Posterior vena cava (tissue), 2 donors: ENCODE measurements at places on chromosomes 3 and 15.

DNA sequence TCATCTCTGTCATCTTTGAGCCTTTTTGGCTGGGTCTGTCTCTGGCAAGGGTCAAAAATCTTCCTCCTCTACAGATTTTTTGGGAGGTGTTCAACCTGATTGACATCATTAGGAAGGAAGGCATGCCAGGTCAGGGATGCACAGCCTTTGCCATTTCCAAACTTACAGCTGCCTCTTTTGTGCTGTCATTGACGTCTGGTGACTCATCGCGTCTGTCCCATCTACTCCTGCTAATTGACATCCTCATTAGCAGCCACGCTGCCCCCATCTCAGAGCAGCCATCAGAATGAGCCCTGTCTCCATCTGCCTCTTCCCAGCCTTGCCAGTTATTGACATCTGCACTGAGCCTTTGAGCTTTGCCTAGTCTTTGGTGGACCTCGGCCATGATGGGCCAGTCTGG lies 53.0 kb downstream of the PDIA5 start:
- no peak for DNase-seq

GRCh38 chr3:64440498-64440897 lies 215.2 kb upstream of the PRICKLE2 start:
- no peak for DNase-seq

DNA sequence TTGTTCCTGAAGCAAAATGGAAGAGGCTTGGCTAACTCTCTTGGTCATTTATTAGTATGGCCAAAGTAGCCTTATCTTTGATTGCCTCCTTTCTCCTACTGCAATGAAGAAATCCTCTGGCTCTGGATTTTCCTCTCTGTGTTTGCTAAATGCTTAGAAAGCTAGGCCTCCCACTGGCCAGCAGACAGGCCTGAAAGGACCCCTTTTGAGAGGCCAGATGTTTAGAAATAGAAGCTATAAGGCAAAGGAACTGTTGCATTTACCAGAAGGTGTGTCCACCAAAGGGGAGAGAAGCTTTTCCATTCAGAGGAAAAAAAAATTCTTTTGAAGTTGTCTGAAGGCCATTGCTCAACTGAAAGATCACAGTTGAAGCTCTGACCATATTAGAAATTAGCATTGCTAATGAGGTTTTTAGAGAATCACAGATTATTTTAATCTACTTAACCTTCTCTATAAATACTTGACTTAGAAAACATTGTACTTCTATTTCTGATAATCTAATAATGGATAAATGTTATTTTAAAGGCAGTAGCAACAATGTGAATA lies 160.8 kb downstream of the SYNPR start:
- DNase-seq, result no peak

- no peak for DNase-seq
Observed at GRCh38 chr3:130316169-130316568, 29.3 kb upstream of the COL6A5 start.

GRCh38 chr3:116118475-116119169 lies 326.7 kb downstream of the LSAMP start:
- no peak for DNase-seq

- DNase-seq, result no peak
Observed at GRCh38 chr3:16222547-16222946, 42.2 kb downstream of the DPH3 start.

- no peak for DNase-seq
Observed at GRCh38 chr15:67521783-67522568, 1.0 kb downstream of the C15orf61 start.

GRCh38 chr3:156720826-156721225 lies 46.4 kb downstream of the TIPARP start:
- DNase-seq, result no peak

- DNase-seq, result no peak
Observed at GRCh38 chr15:90751300-90751825, 34.2 kb downstream of the BLM start.

DNA sequence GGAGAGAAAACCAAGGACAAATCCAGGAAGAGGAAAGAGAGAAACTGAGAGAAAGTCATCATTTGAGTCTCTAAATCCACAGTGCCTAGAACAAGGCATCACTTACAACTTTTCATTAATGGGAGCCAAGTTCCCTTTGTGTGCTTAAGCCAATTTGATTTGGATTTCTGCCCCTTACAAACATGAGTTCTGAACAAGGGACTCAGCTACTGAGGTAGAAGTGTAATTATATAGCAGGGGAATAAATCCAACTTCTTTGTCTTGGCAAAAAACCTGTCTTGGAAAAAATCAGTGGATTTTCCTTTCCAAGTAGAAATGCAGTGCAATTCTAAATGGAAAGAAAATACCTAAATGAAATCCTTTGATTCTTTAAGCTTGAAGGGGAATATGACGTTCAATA lies 307.2 kb upstream of the CNTN3 start:
- DNase-seq, result no peak

- DNase-seq, result no peak
Observed at GRCh38 chr3:42406727-42407450, 3.5 kb downstream of the LYZL4 start.

DNA sequence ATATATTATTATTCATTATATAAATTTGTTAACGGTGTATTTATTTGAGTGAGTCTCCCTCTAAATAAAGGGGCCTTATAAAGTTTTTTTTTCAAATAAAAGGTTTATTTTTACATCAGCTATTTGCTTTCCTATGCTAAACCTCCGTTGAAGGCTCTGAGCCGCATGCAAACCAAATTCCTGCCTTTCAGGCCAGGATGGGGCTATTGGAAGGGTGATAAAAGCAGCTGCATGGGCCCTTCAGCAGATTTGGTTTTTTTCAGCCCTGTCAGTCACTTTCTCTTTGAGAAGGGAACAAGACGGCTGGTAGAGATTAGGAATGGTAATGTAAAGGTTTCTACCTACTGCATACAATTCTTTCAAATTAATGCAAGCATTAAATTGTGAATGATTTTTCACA lies 244.2 kb downstream of the WNT5A start:
- DNase-seq, result no peak

- DNase-seq, result no peak
Observed at GRCh38 chr3:99803297-99803696, 14.4 kb upstream of the CMSS1 start.

GRCh38 chr3:197394464-197395321 lies 96.3 kb upstream of the DLG1 start:
- DNase-seq, result peak; percentile 91

- no peak for DNase-seq
Observed at GRCh38 chr3:125310623-125311081, 64.5 kb downstream of the ZNF148 start.

DNA sequence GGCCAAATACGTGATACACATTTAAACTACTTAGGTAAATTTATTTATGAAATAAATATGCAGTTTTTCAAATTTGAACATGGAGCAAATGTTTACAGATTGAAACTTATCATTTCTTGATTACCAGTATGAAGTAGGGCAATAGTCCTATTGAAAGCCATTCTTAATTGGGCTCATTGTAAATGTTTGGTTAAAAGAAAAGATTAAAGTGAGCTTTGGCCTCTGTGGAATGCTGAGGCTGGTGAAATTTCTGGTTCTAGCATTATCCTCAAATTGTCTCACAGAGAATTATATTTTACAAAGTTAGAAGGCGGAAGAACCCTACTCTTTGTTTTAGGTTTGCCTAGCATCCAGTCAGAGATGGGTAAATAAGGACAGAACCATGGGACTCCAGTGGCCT lies 73.2 kb downstream of the SAMMSON start:
- DNase-seq, result no peak

- DNase-seq, result no peak
Observed at GRCh38 chr3:124915254-124915653, 19.3 kb downstream of the MUC13 start.

DNA sequence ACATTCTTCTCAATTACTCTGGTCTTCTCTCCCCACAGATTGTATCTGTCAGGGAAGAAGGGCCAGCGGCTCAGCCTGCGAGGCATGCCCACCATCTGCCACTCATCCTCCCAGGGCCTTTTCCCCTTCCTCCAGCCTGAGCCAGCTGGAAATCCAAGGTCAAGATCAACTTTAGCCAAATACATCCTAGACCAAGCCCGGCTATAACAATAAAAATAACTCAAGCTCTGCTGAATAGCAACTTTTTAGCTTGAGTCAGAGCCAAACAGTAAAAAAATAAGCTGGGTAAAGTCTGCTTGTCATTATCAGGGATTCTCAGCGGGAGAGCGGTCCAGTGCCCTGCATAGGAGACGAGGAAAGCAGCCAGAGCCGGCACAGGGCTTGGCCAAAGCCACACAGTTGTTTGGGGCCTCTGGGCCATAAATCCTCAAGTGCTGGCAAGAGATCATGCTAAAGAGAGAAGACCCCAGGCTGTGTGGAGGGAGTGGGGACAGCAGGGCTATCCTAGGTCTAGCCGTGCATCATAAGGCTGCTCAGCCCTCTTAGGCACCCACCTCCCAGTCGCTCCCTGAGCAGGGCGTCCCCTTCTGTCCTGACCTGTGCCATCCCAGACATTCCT lies 76.2 kb upstream of the HERC1 start:
- DNase-seq, result no peak

GRCh38 chr3:134904776-134905646 lies 110.0 kb downstream of the EPHB1 start:
- DNase-seq, result no peak

DNA sequence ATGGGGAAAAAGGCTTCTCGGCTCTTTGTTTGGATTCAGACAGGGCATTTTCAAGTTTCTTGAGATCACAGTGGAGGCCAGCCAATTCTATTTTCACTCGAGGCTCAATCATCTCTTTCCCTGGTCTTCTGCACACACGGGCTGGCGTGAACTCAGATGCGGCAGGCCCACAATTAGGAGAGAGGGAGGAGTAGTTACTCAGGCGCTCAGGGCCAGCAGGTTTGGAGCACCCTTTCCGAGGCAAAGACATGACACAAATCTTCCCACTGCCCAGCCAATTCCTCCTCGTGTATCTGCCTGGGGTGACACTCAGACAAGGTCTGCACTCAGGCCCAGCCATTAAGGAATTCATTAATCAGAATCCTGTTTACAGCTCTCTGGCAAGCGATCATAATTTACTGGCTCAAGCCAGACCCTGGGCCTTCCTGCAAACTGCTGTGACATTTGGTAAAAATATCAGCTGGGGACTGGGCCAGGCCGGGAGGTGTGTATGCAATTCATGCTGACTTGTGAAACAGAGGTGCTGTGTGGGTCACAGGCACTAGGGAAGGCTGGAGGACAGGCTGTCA lies 68.1 kb upstream of the TLE3 start:
- DNase-seq, result peak; percentile 88

- DNase-seq, result no peak
Observed at GRCh38 chr3:171049861-171050444, 23.4 kb upstream of the SLC2A2 start.

GRCh38 chr3:159432682-159433340 lies 555.8 kb upstream of the IL12A start:
- no peak for DNase-seq

GRCh38 chr15:43879386-43880355 lies 52.9 kb downstream of the WDR76 start:
- DNase-seq, result peak; percentile 43

DNA sequence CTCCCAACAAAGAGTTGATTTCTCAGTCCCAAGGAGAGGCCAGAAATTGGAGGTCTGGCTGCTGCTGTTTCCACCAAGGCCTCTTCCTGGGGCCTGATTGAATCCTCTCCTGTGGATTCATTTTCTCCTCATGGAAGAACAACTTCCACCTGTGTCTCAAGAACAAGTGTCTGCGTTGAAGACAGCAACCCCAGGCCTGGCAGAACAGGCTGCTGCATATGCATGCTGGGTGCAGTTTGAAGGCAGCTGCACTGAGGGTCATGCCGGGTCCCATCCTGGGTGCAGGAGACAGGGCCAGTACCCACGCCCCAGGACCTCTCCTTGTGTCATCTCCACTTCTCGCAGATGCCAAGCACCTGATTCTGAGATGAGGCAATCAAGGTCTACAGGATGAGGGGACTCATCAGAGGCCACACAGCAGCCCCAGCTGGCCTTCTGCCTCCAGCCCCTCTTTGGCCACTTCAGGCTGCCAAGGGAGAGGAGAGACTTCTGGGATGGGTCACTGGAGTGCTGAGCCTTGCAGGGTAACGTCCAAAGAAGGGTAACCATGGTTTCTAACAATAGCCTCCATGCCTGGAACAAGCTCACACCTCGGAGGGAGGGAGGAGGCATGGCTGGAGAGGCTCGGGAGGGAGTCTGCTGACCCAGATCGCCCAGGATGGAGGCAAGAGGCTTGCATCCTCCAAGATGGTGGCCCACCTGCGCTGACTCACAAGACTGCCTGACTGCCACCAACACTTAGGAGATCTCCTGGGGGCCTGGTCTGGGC lies 30.0 kb downstream of the HCN4 start:
- DNase-seq, result no peak

- DNase-seq, result no peak
Observed at GRCh38 chr3:80307844-80308243, 540.0 kb upstream of the ROBO1 start.

- DNase-seq, result peak; percentile 48
Observed at GRCh38 chr15:78752492-78753358, 58.5 kb downstream of the ADAMTS7 start.

DNA sequence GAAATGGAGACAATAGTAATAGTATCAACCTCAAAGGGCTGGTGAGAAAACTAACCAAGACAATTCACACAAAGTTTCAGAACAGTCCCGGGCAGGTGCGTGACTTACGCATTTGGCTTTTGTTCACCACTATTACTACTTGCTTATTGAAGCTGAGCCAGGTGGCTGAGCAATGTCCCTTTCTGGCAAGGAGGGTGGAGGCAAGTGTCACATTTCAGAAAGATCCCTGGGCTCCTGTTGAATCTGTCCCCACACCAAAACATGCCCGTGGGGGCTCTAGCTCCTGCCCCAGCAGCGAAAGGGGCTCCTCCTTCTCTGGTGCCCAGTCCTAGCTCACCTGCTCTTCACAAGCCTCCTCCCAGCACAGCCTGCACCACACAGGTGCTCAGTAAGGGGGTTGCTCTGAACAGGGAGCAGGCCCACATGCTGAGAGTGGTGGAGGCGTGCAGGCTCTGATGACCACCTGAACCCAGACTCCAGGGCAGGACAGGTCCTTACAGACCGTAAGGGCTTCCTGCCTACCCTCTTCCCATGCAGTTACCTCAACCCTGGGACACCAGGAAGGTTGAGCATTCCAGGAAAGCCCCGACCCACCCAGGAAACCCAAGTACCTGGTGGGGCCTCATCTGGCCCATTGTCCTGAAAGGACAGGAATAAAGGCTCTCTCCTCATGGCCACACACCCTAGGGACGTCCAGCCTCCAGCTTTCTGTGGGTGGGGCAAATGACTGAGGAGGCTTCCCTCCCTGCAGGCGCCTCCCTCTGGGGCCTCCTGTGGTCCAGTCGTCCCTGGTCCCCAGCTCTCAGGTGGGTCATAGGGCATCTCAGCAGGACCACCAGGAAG lies 32.6 kb downstream of the SEMA7A start:
- no peak for DNase-seq

- DNase-seq, result no peak
Observed at GRCh38 chr3:141269961-141270360, 38.3 kb downstream of the PXYLP1 start.

DNA sequence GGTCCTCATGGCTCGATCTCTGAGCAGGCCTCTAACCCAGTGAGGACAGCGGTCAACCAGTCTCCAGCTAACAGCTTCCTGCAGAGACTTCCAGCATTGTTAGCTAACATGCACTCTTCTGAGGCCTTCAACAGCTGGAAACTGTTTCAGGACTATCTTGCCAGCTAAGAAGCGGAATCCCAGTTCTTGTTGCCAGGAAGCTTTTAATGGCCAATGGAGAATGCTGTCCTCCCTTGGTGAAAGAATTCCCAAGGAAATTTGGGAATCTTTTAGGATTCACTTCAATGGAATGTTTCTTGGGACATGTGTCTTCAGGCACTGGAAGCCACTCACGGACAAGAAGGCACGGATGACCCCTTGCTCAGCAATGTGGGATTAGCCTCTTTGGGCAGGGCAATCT lies 91.7 kb downstream of the CEMIP start:
- DNase-seq, result no peak
